ENCODE measurements at places on chromosomes 2 and 18. TPM values are rescaled to one million over a fixed set of nuclear protein-coding genes. Genes with fewer than 3 reads are reported as not detected.

The AGXT gene
- total RNA-seq, result not detected

The SKOR2 gene
- total RNA-seq, result not detected

The UGT1A10 gene
- 0.83 TPM for total RNA-seq

The EFEMP1 gene
- 1,445 TPM for total RNA-seq

The SLC11A1 gene
- total RNA-seq, result 0.14 TPM

The TCF23 gene
- total RNA-seq, result not detected

The NCK2 gene
- total RNA-seq, result 25.6 TPM

The SLC9A4 gene
- total RNA-seq, result under 0.01 TPM

The COLEC11 gene
- total RNA-seq, result 0.57 TPM

The MAP3K19 gene
- total RNA-seq, result not detected

The OTOF gene
- 0.14 TPM for total RNA-seq

The CRYGD gene
- total RNA-seq, result not detected

The RESP18 gene
- not detected for total RNA-seq

The GRB14 gene
- 0.71 TPM for total RNA-seq

The CAD gene
- 19.6 TPM for total RNA-seq

The TUBB6 gene
- 475 TPM for total RNA-seq

The SCN9A gene
- 7.8 TPM for total RNA-seq

The EPAS1 gene
- total RNA-seq, result 42.0 TPM

The GCG gene
- total RNA-seq, result 0.14 TPM

All from smooth muscle cell of bladder (primary cell).